ENCODE measurements at places on chromosomes 13 and 19.

- no peak for DNase-seq
Observed at GRCh38 chr19:46191356-46191755, 38.2 kb upstream of the IGFL1 start.

DNA sequence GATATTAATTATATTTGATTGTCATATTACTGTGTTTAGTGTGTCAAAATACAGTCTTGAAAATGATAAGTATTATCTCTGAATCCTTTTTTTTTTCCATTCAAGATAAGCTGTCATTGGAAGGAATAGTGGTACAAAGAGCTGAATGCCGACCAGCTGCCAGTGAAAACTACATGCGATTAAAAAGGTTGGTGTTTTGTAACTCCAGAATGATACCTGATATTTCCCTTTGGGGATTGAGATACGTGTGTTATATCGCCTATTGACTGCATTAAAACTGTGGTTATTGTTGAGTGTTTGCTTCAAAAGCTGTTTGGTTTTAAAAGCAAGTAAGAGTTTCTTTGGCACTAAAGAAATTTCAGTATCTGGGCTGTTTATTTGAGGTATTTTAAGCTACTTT is 6.5 kb upstream of the KCTD4 start:
- DNase-seq: no peak

DNA sequence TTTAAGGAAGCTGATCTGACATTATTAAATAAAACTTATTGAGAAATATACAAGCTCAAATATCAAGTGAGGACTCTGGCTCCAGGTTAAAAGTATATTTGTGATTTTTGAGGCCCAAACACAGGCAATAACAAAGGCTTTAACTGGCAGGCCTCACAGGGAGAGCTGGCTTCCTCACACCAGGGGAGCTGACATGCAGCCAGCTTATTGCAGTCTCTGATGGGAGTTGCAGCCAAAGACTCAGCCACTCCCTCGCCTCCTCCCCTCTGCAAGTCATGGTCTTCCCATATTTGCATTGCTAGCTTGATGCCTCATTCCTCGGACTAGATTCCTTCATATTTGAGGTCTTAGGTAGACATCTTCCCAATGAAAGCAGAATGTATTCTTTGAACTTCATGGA is 647.1 kb upstream of the SLITRK6 start:
- DNase-seq: no peak

- DNase-seq: no peak
Observed at GRCh38 chr19:18972851-18973250, 31.8 kb upstream of the HOMER3 start.

DNA sequence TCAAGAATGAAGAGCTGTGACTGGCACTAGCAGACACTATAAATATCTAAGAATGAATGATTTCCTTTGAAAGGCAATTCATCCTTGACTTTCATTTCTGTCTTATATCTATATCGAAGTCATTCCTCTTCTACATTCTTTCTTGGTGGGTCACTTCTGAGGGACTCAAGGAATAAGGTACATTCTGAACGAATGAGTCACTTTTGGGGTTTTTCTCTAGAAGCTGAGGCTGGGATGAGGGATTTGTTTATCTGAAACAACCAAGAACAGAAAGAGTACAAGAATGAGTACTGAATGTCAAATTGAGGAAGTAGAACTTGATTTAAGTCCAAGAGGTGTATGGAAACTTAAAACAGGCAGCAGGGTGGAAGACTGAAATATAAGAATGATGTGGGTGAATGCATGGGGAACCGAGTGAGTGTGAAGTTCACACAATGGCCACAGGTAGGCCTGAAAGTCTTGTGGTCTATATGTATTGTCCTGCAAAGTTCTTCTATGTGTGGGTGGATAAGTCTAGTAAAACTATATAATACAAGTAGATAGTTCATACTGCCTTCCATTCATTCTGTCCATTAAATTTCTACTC is 343.9 kb downstream of the OXGR1 start:
- no peak for DNase-seq

- DNase-seq: no peak
Observed at GRCh38 chr13:28337166-28338005, 157.5 kb downstream of the FLT1 start.

- DNase-seq: no peak
Observed at GRCh38 chr19:20287070-20287469, 120.1 kb downstream of the ZNF486 start.

GRCh38 chr13:113877149-113877990 is 13.5 kb upstream of the GAS6 start:
- no peak for DNase-seq

All from stimulated activated CD4-positive, alpha-beta T cell treated with anti-CD3 and anti-CD28 coated beads, Interleukin-1b, Interleukin-23, amount 100 ng/mL, for 4 hours (primary cell).